ENCODE measurements at places on chromosomes 2 and 18.

DNA sequence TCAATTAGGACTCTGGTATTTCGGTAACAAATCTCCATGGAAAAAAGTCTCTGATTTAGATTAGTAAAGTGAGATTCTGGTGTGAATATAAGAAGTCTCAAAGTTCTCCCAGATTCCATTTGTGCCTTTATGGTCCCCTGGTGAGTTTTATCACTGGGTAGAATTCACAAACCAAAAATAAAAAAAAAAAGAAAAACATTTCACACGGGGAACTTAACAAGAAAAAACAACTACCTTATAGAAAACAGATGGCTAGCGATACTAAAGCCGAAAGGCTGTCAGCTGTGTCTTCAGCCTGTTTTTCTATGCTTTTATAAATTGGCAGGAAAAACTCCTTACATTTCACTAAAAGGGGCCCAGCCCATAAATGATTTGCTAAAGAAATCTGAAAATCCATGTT lies 50.6 kb downstream of the COL5A2 start:
- DNase-seq: no peak

GRCh38 chr2:67993329-67993728 lies 69.5 kb downstream of the C1D start:
- no peak for DNase-seq

DNA sequence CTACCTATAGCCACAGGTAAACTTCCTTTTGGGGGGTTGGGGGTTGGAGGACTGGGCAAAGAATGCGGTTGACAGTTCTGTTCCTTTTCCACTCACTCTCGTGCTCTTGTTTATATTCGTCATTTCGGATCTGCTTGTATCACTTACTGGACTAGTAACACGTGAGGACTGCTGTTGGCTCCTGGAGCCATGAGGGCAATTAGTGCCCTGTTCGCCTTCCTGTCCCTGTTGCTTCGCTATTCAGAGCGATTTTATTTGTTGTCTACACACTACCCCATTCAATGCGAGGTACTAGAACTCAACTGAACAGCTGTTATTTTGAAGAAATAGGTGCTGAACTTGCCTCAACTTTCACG lies 1.1 kb downstream of the KCNJ3 start:
- no peak for DNase-seq

DNA sequence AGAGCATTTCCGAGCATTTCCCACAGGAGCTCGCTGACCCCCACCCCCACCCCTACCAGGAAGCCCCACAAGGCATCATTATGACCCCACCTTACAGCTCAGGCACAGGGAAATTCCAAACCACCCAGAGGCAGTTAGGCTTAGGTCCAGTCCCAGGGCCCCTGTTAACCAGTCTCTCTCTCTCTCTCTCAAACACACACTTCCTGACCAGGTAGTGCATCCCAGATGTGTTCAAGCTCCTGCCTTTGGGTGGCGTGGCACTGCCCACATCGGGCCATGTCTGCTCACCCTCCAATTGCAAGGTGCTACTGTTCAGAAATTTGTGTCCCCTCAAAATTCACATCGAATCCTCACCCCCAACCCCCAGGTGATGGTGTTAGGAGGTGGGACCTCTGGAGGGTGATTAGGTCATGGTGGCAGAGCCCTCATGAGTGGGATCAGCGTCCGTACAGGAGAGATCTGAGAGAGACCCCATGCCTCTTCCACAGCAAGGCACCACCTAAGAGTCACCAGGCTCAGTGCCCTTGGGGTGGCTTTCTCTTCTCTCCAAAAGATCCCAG lies 8.8 kb downstream of the COPS9 start:
- no peak for DNase-seq

DNA sequence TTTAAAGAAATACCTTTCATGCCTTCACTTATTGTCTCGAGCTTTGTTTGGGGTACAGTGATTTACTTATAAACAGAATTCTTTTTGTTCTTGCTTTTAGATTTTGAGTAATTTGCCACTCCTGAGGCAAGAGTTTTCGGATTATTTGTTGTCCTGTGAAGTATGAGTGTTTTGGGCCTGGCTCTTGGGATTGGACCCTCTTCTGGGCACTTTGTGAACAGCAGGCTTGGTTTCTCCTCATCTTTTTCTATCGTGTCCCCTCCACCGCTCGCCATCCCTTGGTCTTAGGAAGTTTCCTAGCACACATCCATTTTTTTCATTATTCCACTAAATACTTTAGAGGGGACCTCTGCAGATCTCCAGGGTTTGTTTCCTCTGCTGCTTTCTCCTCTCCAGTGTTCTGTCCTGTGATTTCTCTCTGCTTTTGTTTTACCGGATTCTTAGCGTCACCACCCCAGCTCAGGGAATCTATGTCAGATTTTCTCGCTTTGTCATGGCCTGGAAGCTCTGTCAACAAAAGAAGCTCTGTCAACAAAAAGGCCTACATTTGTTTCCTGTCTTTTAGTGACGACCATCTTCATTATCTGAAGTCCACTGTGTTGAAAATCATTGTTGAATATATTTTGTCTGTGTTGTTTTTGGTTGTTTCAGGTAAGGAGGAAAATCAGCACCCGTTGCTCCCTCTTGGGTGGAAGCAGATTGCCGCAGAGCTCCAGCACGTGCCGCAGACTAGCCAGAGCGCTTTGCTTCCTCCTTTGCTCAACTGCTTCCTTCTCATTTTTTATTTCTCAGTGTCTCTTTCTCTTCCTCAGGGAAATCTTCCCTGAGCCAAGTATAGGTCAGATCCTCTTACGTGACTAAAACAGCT lies 27.8 kb downstream of the ANKRD62 start:
- DNase-seq: no peak

DNA sequence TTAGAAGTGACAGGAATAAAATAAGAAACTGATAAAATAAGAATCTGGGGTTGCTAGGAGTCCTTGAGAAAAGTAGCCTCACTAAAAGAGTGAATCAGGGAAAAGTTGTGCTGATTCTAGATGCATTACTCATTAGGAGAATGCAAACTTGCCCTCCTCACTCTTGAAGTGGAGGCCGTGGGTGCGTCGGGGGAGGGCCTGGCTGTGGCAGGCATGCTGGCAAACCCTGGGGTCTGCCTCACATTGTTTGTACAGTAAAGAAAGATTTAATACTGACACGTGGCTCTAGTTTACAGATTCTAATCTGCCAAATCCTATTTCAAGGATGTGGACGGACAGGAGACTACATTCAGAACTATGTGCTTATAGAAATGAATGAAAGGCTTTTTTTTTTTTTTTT lies 41.9 kb downstream of the TANC1 start:
- no peak for DNase-seq

GRCh38 chr18:55386545-55386944 lies 201.4 kb downstream of the TCF4 start:
- DNase-seq: no peak

GRCh38 chr2:184504252-184504651 lies 94.1 kb upstream of the ZNF804A start:
- DNase-seq: no peak
